Thymus (tissue), 14 donors: ENCODE measurements at places on chromosomes 1 and 21. TPM values are rescaled to one million over a fixed set of nuclear protein-coding genes. Genes with fewer than 3 reads are reported as not detected.

DNA sequence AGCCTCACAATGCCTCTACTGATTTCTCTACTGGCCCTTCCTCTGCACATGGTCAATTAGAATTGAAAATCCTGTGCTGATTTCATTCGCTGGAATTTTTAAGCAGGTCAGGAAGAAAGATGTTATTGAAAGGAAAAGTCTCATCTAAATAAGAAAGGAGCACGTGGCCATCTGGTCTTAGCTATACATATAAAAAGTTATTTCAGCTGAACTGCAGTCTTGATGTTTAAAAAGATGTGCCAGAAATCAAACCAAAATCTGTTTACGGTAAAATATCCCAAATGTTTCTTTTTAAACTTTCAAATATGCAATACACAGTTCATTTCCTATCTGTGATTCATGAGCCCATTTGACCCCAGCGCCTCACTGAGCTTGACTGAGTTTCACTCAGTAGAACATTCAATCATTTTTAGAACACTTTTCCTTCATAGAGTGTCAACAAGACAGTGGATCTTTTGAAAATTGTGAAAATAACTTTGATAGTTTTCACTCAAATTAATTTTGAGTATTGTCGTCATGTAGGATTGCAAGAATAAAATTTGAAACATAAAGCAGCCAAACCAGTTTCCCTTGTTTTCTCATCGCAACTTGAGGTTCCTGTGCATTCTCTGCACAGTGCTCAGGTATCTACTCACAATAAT lies 293.6 kb downstream of the PTPRC start:
- DNase-seq = peak; percentile 56

DNA sequence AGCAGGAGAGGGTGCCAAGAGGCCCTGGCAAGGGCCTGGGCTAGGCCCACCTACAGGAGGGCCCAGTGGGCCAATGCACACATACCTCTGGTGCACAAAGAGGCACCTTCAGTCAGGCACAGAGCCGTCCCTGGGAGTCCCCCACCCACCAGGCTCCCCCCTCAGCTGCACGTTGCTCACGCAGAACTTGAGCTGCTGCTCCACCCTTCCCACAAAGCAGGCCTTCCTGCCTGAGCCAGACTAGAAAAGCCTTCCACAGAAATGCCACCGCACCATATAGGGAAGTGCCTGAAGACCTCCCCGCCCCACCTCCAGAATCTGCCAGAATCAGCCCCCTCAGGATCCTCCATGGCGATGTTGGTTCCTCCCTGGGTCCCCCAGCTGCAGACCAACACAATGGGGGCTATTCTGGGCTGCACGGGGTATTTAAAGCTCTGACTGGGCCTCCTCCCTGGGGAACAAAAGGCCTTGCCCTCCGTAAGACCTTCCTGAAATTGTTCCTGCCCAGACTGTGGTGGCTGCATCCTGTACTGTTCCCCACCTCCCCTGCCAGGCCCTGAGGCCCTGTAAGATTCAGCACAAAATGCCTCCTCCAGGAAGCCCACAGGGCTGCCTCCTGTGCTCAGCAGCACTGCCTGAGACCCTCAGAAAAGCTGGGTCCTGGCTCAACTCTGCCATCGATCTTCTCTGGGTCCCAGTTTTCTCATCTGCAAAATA lies 27.2 kb downstream of the HSPG2 start:
- DNase-seq = peak; percentile 41

- DNase-seq = no peak
These were observed 30.5 kb downstream of the TMCC2 start for GRCh38 chr1:205258261-205258691.

DNA sequence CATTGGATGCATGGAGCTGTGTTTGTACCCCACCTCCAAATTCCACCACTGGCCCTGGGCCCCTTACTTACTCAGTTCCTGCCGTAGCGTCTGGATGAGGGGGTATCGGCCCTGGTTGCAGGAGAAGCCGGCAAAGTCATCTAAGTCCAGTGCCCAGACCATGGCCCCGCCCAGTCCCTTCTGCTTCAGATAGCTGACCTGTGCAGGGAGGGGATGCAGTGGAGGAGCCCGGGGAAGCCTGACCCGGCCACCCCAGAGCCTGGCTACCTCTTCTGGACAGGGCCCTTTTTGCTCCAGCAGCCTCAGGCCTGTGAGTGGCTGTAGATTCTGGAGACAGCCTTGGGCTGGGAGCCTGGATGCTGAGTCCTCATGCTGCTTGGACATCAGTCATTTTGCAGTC lies 11.8 kb downstream of the CHIT1 start:
- DNase-seq = no peak

Gene LAD1
- 9.1 TPM for total RNA-seq

- DNase-seq = no peak
These were observed 7.6 kb downstream of the PEX19 start for GRCh38 chr1:160277330-160277729.

- DNase-seq = no peak
These were observed 3.1 kb downstream of the VPS26C start for GRCh38 chr21:37263827-37264600.

DNA sequence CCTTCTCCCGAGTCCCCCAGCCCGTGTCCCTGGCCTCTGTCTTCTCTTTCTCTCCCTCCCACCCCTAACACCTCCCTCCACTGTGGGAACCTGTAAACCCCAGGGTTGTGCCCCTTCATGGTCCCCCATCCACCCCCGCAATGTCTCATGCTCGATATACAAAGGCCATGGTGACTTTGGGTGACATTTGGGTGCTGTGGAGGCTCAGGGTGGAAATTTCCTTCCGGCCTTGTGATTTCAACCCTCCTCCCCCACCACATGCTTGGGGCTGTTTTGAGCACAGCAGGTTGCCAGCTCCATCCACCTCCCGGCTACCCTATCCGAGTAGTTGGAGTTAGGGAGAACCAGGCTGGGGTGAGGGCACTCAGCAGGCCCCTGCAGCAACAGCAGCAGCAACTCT lies 25.7 kb upstream of the VPS13D start:
- DNase-seq = no peak

Gene LCE2C
- total RNA-seq = not detected

DNA sequence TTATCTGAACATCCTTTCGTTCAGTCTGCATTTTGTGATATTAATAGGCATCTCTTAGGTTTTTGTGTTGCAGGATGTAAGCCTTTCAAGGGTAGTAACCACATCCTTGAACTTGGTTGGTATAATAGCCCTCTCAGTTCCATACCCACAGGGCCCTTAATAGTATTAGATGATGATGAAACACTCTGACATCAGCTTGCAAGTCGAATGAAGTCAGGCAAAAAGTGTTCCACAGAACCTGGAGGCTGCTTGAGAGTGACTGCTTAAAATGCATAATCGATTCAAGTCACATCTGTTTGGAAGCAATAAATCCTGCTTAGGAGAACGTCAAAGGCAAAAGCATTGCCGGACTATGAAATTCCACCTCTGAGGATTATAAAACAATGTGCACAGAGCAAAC lies 415.6 kb upstream of the KAZN start:
- DNase-seq = no peak

- no peak for DNase-seq
These were observed 55.3 kb upstream of the DSCAM start for GRCh38 chr21:40902299-40902698.

GRCh38 chr1:210057593-210057992 lies 119.6 kb downstream of the SYT14 start:
- DNase-seq = no peak

DNA sequence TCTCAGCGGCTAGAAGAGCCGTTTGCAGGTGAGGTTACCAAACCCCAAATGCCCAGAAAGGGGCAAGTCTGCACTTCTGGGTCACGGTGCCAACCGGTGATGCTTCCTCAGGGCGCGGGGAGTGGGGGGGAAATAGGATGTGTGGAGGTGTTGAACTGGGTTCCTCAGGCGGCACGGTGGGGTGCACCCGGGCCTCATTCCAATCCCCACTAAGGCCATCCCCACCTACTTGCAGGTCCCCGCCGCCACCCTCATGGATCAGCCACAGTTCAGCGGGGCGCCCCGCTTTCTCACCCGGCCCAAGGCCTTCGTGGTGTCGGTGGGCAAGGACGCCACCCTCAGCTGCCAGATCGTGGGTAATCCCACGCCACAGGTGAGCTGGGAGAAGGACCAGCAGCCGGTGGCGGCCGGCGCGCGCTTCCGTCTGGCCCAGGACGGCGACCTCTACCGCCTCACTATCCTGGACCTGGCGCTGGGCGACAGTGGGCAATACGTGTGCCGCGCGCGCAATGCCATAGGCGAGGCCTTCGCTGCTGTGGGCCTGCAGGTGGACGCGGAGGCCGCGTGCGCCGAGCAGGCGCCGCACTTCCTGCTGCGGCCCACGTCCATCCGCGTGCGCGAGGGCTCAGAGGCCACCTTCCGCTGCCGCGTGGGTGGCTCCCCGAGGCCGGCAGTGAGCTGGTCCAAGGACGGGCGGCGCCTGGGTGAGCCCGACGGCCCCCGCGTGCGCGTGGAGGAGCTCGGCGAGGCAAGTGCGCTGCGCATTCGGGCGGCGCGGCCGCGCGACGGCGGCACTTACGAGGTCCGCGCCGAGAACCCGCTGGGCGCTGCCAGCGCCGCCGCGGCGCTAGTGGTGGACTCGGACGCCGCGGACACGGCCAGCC lies 3.9 kb downstream of the OBSCN start:
- DNase-seq = no peak

Gene KANK4
- total RNA-seq = 0.99 TPM

Gene AGMAT
- total RNA-seq = 3.8 TPM

GRCh38 chr1:57319165-57319564 lies 104.7 kb downstream of the DAB1 start:
- no peak for DNase-seq

Gene HEYL
- 0.42 TPM for total RNA-seq
